Pulmonary artery endothelial cell (primary cell): ENCODE measurements at places on chromosomes 6 and 20. TPM values are rescaled to one million over a fixed set of nuclear protein-coding genes. Genes with fewer than 3 reads are reported as not detected.

The IL17F gene
- not detected in 2 replicates for total RNA-seq

The SPEF1 gene
- total RNA-seq, result 0.13 TPM in 1 of 2 replicates, not detected in the other

The SMIM29 gene
- total RNA-seq, result 17.4 and 25.2 TPM in 2 replicates

The MDFI gene
- 18.7 and 26.8 TPM in 2 replicates for total RNA-seq

The POU3F2 gene
- not detected in 2 replicates for total RNA-seq

The PTK6 gene
- 0.07 and 0.13 TPM in 2 replicates for total RNA-seq

The SEMG1 gene
- total RNA-seq, result not detected in 2 replicates

The SAMD5 gene
- total RNA-seq, result 2.5 and 2.6 TPM in 2 replicates

The NKAIN2 gene
- not detected in 2 replicates for total RNA-seq

The TBXT gene
- not detected in 2 replicates for total RNA-seq

The MYB gene
- 0.13 and 0.18 TPM in 2 replicates for total RNA-seq

The IP6K3 gene
- total RNA-seq, result not detected in 2 replicates

The ADGRB3 gene
- not detected in 2 replicates for total RNA-seq

DNA sequence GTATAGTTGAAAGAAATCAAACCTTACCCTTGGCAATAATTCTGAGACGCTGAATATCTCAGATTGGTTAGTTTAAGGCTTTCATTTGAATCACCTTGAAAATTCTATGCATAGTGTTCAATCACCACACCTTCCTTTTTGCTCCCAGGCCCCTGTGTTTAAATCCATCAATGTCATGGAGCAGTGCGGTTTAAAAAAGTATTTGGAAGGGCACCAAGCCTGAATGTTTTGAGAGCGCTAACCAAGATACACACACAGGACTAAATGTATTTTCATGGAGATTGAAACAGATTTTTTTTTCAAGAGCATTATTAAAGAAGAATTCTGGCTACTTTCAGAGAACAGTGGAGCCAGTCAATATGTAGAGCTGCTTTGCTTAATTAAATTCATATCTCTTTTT is 195.7 kb downstream of the CENPW start:
- DNase-seq, result no peak

DNA sequence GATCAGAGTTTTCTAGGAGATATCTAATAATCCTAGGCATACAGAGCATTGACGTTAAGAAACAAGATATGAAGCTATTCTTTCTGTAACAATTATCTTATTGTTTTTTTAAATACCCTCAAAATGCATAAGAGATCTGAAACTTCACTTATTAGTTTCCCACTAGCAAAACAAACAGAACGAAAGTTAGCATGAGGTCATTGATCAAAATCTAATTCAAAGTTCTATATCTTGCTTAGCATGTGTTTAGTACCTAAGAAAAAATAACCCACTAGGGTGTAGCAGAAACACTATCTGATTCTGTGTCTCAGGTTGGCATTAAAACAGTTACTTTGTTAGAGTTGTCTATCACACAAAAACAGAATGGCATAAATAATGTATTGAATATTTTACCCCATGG is 1288.4 kb downstream of the EPHA7 start:
- no peak for DNase-seq

DNA sequence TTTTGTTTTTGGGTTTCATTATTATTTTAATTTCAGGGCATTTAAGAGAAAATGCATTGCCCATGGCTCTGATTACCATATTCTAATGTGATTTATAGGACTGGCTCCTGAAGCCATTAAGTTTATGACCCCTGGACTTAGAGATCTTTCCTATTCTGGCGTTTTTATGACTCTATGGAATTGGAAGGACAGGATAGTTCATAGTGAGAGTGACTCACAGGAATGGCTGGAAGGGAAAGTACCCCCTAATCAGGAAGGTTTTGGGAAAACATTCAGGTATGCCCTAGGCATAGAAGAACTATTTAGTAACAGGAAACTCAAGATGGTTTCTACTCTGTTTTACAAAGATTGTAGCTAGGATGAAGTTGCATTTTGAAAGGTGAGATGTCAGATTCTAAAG is 108.6 kb upstream of the SLC2A12 start:
- no peak for DNase-seq

GRCh38 chr6:156988276-156989158 is 211.3 kb downstream of the ARID1B start:
- DNase-seq, result no peak

GRCh38 chr6:149071997-149072396 is 245.5 kb upstream of the TAB2 start:
- no peak for DNase-seq

DNA sequence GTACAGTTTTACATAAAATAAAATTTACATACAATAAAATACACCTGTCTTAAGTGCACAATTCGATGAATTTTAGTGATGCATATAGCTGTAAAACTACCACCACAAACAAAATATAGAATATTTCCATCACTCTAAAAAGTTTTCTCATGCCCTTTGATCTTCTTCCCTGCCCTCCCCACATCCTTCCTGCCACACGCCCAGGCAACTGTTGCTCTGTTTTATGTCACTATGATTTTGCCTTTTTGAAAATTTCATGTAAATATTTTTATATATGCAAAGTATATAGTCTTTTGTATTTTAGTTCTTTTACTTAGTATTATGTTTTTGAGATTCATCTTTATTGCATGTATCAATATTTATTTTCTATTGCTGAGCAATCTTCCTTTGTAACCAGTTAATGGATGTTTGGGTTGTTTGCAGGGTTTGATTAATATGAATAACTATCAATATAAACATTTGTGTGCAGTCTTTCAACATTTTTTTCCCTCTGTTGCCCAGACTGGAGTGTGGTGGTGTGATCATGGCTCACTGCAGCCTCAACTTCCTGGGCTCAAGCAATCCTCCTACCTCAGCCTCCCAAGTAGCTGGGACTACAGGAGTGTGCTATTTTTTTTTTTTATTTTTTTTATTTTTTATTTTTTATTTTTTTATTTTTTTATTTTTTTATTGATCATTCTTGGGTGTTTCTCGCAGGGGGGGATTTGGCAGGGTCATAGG is 23.8 kb upstream of the SAMHD1 start:
- no peak for DNase-seq

DNA sequence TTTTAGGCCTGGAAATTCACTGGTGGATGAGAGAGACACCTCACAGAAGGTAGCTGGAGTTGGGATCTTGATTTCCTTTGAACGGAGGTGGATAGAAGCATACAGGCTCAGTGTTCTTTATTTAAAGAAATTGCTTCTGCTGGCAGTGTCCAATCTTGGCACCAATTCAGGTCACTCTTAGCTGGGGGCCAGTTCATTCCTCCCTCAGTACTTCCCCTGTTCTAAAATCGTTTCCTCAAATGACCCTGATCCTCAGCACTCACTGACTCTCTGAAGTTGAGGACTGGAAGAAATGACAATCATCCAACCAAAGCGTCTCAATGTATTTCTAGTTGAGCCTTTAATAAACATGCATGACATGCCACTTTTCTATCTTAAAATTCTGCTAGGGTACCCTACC is 472.5 kb upstream of the BTBD3 start:
- no peak for DNase-seq

GRCh38 chr20:63651942-63652191 is 1.4 kb downstream of the STMN3 start:
- DNase-seq, result no peak

- DNase-seq, result no peak
These were observed 353.4 kb downstream of the RNGTT start for GRCh38 chr6:88609983-88610382.

GRCh38 chr20:19992996-19993908 is 23.9 kb upstream of the NAA20 start:
- DNase-seq, result no peak

DNA sequence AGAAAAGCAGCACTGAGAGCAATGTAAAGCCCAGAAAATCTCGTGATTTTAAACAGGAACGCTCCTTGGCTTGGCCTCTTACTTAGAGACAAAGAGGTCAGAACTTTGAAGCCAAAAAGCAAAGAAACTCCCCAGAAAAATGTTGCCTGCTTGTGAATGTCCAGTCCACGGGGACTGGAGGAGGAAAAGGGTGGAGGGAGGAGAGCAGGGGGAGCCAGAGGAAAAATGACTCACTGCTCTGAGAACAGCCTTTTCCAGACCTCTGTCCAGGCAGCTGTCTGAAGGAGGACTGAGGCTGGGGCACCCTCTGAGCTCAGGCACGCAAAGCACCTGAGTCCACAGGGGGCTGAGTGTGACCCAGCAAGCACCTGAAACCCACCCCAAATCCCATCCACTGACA is 64.7 kb downstream of the TRAM2 start:
- peak; percentile 77 for DNase-seq

DNA sequence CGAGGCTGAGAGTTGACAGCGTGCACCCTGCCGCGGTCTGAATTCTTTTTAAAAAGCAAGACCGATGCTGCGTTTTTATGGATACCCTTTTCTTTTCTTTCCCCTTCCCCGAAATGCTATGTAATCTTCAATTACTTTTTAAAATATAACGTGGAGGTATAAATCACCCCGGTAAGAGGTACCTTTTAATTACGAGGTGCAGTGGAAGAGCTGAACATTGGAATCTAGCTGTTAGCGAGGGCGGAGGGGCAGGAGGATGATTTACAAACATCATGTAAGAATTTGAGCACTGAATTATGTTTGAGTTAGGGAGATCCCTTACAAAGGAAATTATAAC is 1.2 kb downstream of the EYA2 start:
- no peak for DNase-seq

- DNase-seq, result no peak
These were observed 39.1 kb downstream of the LGSN start for GRCh38 chr6:63280639-63281180.

- DNase-seq, result no peak
These were observed 221.8 kb upstream of the CEP162 start for GRCh38 chr6:84449220-84449619.

DNA sequence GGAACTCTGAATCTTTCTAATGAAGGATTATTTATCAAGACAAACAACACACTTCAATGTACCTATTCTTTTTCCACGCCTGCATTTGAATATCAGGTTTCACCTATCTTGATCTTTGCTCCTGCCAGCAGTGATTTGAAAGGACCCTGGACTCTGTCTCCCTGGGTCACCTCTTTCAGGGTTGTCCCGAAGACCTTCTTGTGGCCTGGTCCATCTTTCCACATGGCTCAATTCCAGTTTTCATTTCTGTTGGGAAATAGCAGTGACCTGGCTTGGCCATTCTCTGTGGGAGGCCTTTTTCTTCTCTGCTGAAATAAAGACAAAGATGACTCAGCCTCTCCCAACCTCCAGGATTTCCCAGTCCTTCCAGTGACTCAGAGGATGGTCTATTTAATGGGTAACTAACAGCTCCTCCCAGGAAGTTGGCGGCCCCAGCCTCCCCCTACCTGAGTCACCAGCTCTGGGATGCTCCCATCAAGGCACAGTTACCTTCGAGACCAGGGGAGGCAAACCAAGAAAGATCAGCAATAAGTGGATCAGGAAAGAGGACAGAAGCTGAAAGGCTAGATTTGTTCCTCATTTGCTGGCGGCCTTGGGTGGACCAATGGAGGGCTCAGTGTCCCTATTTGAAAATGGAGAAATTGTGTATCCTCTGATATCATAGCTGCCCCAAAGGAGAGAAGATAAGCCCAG is 120.2 kb upstream of the RNF24 start:
- DNase-seq, result peak; percentile 73

- no peak for DNase-seq
These were observed 19.5 kb upstream of the TCP11 start for GRCh38 chr6:35160642-35161041.

GRCh38 chr20:44223721-44224120 is 13.2 kb upstream of the OSER1 start:
- DNase-seq, result no peak

DNA sequence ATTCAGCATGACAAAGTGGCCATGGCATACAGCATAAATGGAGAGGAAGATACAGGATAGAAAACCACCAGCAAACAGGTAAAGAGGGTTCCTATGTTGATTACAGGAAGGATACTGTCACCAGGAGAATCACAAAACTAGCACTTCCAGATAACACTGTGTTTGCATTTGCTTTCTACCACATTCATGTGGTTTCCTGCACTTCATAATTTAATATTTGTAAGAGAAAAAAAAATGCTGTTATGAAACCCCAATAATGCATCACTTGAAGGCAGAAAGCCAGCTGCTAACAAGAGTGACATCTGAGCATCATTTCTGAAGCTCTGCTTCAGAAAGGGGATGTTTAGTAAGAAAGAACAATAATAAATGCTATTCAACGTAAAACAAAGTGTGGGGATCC is 106.6 kb downstream of the ATXN1 start:
- no peak for DNase-seq

- no peak for DNase-seq
These were observed 11.8 kb downstream of the CFAP61 start for GRCh38 chr20:20063941-20064702.

GRCh38 chr20:7693761-7694160 is 246.5 kb downstream of the HAO1 start:
- no peak for DNase-seq

DNA sequence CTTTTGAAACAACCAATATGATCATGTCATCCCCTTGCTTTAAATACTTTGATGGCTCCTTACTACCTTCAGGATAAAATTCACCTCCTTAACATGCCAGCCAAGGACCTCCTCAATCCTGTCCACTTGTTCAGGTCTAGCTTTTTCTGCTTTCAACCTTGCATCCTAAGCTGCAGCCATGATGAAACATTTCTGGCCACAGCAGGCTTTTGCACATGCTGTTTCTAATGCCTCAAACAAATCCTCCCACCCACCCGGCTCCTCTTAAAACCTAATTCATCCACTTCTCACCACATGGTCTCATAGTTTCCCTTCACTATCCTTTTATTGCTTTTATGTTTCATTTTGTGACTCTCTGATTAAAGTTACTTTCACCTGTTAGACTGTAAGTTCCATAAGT is 124.6 kb downstream of the MYB start:
- no peak for DNase-seq

GRCh38 chr6:5705252-5705651 is 301.5 kb downstream of the NRN1 start:
- no peak for DNase-seq
